ENCODE measurements at places on chromosomes 12 and 14.

GRCh38 chr12:31267966-31268365, 58.0 kb downstream of the SINHCAF start:
- no peak for DNase-seq

DNA sequence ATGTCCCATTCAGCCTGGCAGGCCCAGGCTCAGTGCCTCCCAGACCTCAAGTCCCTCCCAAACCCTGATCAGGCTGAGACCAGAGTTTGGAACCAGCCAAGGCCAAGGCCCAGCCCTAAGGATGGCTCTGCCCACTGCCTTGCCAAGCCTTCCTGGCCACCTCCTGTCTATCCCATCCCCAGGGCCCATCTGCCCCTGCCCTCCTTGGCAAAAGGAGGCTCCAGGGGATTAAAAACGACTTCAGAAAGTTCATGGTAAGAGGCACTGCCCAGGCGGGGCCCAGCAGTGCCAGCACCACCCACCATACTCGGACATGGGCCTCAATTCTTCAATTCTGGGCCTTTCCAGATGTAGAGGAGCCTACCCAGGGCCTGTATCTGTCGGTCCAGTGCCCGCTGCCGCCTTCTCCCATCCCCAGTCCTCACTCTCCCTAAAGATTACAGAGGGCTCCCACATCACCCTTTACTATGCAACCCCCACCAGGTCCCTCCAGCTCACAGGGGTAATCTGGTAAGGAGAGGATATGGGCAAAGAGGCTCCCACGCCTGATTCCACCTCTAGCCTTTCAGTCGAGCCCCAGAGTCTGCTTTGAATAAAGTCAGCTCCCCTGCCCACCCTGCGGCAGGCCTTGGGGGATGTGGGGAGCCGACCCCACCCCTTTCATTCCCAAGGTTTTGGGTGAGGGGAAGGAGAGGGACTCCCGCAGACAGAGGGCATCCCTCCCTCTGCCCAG, 932 bp downstream of the ADCY6 start:
- DNase-seq = no peak

DNA sequence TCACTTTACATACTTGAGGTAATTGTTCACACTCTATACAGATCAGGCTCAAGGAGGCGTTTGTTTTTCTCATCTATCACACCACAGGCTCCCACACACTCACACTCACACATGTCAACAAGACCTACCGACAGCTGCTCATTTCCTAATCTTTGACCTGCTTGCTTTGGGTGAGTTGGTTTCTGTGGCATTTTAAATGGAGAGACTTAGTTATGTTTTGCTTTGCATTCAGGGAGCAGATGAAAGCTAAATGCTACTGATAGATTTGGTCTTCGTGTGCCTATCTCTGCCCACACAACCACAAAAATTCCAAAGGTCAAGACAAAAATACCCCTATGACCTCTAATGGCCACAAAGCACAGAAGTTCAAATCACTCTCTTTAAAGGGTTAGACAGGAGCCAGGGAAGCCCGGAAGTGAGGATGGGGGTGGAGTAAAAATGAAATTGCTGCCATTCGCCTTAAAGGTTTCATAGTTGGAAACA, 203.5 kb upstream of the G2E3 start:
- peak; percentile 3 for DNase-seq

- no peak for DNase-seq
Observed at GRCh38 chr12:106632797-106633450, 50.1 kb downstream of the RFX4 start.

GRCh38 chr12:7431993-7432685, 11.8 kb downstream of the CD163L1 start:
- DNase-seq = no peak
